Left lobe of liver (tissue), 2 donors: ENCODE measurements at places on chromosomes 3 and 15.

- DNase-seq = no peak
These were observed 366.8 kb downstream of the VGLL3 start for GRCh38 chr3:86624192-86624591.

DNA sequence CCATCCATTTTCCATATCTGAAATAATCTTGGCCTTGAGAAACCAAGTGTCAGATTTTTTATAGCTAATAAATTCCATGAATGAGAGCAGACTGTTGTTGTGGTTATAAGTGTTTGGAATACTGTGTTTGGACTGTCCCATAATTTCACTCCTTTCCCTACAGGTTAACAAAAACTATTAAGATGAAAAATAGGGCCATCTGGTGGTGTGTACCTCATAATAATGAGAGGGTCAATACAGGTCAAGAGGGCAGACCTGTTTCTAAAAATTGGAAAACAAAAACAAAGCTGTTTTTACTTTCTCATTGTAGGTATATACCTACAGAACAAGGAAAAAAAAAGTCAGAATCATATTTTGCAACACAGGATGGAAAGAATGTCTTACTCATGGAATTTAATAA is 553.8 kb upstream of the SGO1 start:
- no peak for DNase-seq

DNA sequence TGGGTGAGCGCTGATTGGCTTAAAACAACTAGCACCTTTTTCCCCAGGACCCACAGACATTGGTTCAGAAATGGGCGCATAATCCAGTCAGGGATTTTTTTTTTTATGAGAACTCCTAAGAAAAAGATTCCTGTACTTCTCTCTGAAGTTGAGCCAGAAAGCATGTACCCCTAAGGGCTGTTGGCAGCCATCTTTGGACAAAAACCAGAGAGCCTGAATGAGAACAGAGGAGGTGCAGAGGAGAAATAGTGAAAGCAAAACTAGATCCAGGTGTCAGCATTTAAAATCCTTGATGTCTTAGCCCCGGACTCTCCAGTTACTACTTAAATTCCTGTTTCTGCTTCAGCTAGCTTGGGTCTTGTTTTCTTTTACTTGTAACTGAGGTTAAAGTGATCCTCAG is 1.9 kb upstream of the SLC27A2 start:
- no peak for DNase-seq

GRCh38 chr3:24505691-24506550 is 11.3 kb upstream of the THRB start:
- DNase-seq = no peak

- peak; percentile 91 for DNase-seq
These were observed 25.0 kb downstream of the IRAK2 start for GRCh38 chr3:10189557-10190354.

DNA sequence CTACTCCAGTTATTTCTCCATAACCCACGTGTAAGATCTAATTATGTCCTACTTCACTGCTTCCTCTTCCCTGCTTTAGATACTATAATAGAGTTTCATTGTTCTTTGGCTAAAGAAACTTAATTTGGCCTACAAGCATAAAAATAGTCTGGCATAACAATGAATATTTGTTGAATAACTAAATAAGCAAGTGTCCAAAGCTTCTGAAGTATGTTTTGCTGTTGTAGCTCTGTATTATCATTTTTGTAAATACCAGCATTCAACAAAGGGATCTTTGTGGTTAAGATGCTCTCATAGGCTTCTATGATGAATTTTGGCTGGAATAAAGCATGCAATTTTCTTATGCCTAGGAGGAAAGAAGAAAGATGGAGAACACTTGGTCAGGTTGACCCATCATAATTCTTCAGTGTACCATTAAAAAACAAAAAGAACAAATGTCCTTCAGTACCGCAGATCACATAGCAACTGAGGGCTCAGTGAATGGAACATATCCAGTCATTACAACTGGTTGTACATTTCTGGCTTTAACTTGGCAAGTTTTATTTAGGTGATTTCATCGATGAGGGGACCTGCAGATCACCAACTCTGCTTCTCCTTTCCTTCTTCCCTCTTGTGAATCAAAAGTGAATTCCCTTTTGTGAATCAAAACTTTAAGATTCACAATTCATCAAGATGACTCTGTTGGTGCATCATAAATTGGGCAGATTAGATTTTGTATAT is 465.9 kb upstream of the TGFBR2 start:
- DNase-seq = no peak

GRCh38 chr3:28347374-28348264 is 902 bp upstream of the ZCWPW2 start:
- no peak for DNase-seq

GRCh38 chr3:73214846-73215245 is 153.4 kb downstream of the EBLN2 start:
- DNase-seq = no peak

- peak; percentile 87 for DNase-seq
These were observed 70.0 kb upstream of the CGNL1 start for GRCh38 chr15:57306161-57306943.

DNA sequence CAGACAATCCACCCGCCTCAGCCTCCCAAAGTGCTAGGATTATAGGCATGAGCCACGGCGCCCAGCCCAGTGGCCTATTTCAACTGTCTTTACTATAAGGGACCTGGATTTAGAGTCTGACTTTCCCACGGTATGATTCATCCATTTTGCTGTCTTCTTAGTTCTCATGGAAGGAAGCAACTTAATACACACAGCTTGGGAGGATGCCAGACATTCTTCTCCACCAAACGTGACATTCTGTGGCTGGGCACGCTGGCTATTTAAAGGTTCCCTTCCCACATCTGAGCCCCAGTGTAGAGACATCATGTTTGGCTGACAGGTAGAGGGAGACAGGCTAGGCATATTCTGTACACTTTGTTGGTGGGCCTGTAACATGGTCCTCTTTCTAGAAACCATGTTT is 26.2 kb downstream of the FAM43A start:
- DNase-seq = no peak

GRCh38 chr3:33645060-33645647 is 72.9 kb downstream of the CLASP2 start:
- no peak for DNase-seq
